ENCODE measurements at places on chromosomes 16 and 17.

- no peak overlapping the region for H3K4me3 ChIP-seq
- no peak overlapping the region for H3K27ac ChIP-seq
- no peaks in the 10 kb centered on the region for H3K27me3 ChIP-seq
- H3K36me3 ChIP-seq: peaks cover 3% of the 10 kb centered on the region
- DNase-seq: no peak
- peaks cover 15% of the 10 kb centered on the region for H3K4me1 ChIP-seq
Measured at GRCh38 chr17:46125831-46126230, 67.4 kb downstream of the KANSL1 start.

GRCh38 chr17:63474586-63475460 lies 2.0 kb upstream of the ACE start:
- no peaks in the 10 kb centered on the region for H3K27me3 ChIP-seq
- no peak overlapping the region for H3K4me3 ChIP-seq
- H3K36me3 ChIP-seq: no peaks in the 10 kb centered on the region
- DNase-seq: no peak
- no peak overlapping the region for H3K27ac ChIP-seq
- H3K4me1 ChIP-seq: peaks cover 21% of the 10 kb centered on the region

DNA sequence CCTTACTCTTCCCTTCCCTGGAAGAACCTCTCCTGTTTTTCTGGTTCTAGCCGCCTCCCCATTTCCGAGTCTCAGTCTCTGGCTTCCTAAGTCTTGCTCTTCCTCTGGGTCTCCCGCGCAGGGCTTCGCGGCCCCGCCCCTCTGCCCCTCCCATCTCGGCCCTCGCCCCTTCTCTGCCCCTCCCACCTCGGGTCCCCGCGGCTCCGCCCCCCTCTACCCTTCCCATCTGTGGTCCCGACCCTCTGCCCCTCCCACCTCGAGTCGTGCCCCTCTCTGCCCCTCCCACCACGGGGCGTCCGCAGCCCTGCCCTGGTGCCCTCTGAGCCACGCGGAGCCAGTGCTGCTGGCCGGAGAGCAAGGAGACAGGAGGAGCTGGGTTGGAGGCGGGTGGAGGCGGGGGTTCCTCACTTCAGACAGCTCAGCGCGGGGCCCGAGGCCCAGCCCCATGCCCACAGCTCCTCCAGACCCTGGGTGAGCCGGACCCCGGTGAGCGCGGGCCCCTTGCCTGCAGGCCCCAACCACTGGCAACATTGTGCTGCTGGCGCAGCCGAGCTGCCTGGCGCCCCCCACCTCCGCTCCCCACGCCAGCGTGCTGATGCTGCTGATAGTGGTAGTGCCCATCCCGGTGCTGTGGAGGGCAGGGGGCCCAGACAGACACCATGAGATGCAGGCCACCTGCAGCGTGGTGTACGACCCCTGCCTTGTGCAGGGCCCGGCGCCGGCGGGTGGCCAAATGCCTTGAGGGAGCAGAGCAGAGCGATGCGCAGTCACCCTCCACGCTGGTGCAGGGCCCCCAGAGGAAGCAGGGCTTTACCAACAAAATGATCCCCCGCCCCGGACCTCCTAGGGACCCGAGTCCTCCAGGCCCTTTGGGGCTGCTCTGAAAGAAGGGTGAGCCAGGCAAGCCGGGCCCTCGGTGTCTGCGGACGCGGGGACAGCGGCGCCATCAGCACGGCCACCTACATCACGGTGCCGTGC lies 2115.3 kb downstream of the TP53TG3F start:
- H3K27me3 ChIP-seq: no peaks in the 10 kb centered on the region
- no peaks in the 10 kb centered on the region for H3K4me1 ChIP-seq
- no peak overlapping the region for H3K4me3 ChIP-seq
- H3K27ac ChIP-seq: no peak overlapping the region
- H3K36me3 ChIP-seq: peaks cover 6% of the 10 kb centered on the region
- DNase-seq: no peak

- H3K4me1 ChIP-seq: no peaks in the 10 kb centered on the region
- no peak overlapping the region for H3K27ac ChIP-seq
- no peak overlapping the region for H3K4me3 ChIP-seq
- no peaks in the 10 kb centered on the region for H3K27me3 ChIP-seq
- DNase-seq: no peak
Measured at GRCh38 chr16:71249399-71249798, 18.9 kb upstream of the HYDIN start.

GRCh38 chr16:86968866-86969265 lies 348.3 kb downstream of the C16orf95 start:
- no peaks in the 10 kb centered on the region for H3K27me3 ChIP-seq
- no peak overlapping the region for H3K27ac ChIP-seq
- DNase-seq: no peak
- H3K4me3 ChIP-seq: no peak overlapping the region
- no peaks in the 10 kb centered on the region for H3K36me3 ChIP-seq
